Heart left ventricle (tissue), 16 donors: ENCODE measurements at places on chromosomes 7 and 10. TPM values are rescaled to one million over a fixed set of nuclear protein-coding genes. Genes with fewer than 3 reads are reported as not detected.

VWC2 gene
- total RNA-seq: 4.2 TPM

GIMAP8 gene
- total RNA-seq: 14.9 TPM

ZNF273 gene
- total RNA-seq: 1.3 TPM

GRCh38 chr10:36943544-36943943, 181.9 kb upstream of the ANKRD30A start:
- DNase-seq: no peak
- H3K36me3 ChIP-seq: no peaks in the 10 kb centered on the region
- H3K27me3 ChIP-seq: no peaks in the 10 kb centered on the region
- H3K4me1 ChIP-seq: no peaks in the 10 kb centered on the region
- H3K27ac ChIP-seq: no peak overlapping the region

GRCh38 chr7:1403638-1404459, 55.4 kb downstream of the MICALL2 start:
- H3K4me1 ChIP-seq: no peaks in the 10 kb centered on the region
- no peak overlapping the region for H3K4me3 ChIP-seq
- peak; percentile 27 for DNase-seq
- no peak overlapping the region for H3K27ac ChIP-seq
- peaks cover 71% of the 10 kb centered on the region for H3K27me3 ChIP-seq

CYP2C19 gene
- not detected for total RNA-seq

- no peaks in the 10 kb centered on the region for H3K4me1 ChIP-seq
- no peaks in the 10 kb centered on the region for H3K36me3 ChIP-seq
- H3K4me3 ChIP-seq: no peak overlapping the region
- DNase-seq: no peak
- no peaks in the 10 kb centered on the region for H3K27me3 ChIP-seq
Measured at GRCh38 chr7:44375236-44375699, 49.9 kb upstream of the CAMK2B start.

MYO1G gene
- 4.9 TPM for total RNA-seq

DNA sequence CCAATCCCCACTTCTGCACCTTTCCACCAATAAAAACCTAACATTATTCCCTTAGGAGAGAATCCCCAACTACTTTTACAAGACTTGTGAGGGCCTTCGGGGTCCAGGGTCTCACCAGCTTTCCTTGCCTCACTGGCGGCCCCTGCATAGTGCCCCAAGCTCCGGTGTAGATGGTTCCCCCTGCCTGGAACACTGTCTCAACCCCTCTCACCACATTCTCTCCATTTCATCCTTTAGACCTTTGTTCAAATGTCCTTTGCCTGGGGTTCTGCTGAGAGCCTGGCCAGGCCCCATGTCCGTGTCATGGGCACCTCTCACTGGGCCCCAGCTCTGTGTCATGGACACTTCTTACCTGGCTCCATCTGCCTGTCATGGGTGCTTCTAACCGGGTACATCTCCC, 64.5 kb upstream of the SORCS3 start:
- no peaks in the 10 kb centered on the region for H3K36me3 ChIP-seq
- no peak overlapping the region for H3K4me3 ChIP-seq
- H3K27me3 ChIP-seq: peaks cover 36% of the 10 kb centered on the region
- H3K27ac ChIP-seq: no peak overlapping the region

DNA sequence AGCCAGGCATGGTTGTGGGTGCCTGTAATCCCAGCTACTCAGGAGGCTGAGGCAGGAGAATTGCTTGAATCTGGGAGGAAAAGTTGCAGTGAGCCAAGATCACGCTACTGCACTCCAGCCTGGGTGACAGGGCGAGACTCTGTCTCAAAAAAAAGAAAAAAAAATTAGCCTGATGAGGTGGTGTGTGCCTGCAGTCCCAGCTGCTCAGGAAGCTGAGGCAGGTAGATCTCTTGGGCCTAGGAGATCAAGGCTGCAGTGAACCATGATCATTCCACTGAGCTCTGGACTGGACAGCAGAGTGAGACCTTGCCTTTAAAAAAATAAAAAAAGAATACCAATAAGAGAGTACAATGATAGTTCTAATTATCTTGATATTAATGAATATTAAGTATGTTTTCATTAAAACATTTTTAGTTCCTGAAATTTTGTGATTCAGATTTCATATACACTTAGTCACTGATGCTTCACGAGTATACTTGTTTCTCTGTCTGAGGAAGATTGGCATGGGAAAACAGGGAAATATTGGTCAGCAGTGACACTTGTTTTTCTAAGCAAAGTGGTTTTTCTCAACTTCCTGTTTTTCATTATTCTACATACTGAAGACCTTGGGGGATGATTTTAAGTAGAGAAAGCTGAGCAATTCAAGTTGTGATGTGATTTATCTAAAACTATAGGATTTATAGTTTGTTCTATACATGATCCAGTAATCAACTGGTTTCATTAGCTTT, 76.8 kb downstream of the ADK start:
- no peak for DNase-seq
- no peak overlapping the region for H3K4me3 ChIP-seq
- no peaks in the 10 kb centered on the region for H3K27me3 ChIP-seq
- H3K27ac ChIP-seq: no peak overlapping the region
- H3K4me1 ChIP-seq: no peaks in the 10 kb centered on the region

- no peak overlapping the region for H3K4me3 ChIP-seq
- no peak for DNase-seq
Measured at GRCh38 chr7:155961241-155962190, 149.3 kb upstream of the SHH start.

KIF11 gene
- total RNA-seq: 1.0 TPM

- no peak overlapping the region for H3K27ac ChIP-seq
- H3K4me1 ChIP-seq: no peaks in the 10 kb centered on the region
- H3K4me3 ChIP-seq: no peak overlapping the region
- H3K36me3 ChIP-seq: no peaks in the 10 kb centered on the region
Measured at GRCh38 chr10:49552277-49552676, 13.4 kb upstream of the ERCC6 start.

DNA sequence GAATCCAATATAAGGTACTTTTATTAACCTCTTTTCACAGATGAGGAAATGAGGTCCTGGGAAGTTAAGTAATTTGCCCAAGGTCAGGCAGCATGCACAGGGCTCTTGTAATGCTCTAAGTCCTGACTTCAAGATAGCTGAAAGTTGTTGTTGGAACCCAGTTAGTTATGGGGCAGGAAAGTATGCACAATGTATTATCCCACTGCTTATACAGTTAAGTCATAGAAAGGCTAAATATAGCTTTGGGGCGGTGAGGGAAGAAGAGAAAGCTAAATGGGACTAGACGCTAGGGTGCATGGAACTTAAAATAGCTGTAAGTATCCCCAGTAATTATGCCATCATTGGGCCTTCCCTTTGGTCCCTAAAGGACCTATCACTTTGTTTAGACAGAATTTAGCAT, 9.2 kb downstream of the GLCCI1 start:
- no peaks in the 10 kb centered on the region for H3K36me3 ChIP-seq
- no peak overlapping the region for H3K4me3 ChIP-seq
- H3K4me1 ChIP-seq: peaks cover 6% of the 10 kb centered on the region
- no peak for DNase-seq

LRCH4 gene
- total RNA-seq: 29.2 TPM

PIP gene
- not detected for total RNA-seq

DNA sequence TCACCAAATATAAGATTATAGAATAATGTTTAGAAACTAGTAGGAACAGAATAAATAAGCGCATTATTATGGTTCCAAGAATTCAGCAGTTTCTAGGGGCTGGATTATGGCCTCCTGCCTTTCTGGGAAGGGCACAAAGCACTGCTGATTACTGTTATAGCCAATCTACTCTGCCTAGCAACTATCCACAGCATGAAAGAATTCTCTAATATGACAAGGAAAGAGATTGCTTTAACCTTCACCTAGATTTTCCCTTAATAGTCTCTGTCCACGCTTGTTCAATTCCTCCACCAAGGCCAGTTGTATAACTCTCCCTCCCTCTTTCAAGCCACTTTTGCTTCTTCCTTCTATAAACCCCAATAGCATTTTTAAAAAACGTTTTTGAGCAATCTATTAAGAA, 1033.6 kb upstream of the LRRTM3 start:
- H3K27me3 ChIP-seq: no peaks in the 10 kb centered on the region
- H3K4me1 ChIP-seq: no peaks in the 10 kb centered on the region
- H3K27ac ChIP-seq: no peak overlapping the region
- no peaks in the 10 kb centered on the region for H3K36me3 ChIP-seq
- H3K4me3 ChIP-seq: no peak overlapping the region

DNA sequence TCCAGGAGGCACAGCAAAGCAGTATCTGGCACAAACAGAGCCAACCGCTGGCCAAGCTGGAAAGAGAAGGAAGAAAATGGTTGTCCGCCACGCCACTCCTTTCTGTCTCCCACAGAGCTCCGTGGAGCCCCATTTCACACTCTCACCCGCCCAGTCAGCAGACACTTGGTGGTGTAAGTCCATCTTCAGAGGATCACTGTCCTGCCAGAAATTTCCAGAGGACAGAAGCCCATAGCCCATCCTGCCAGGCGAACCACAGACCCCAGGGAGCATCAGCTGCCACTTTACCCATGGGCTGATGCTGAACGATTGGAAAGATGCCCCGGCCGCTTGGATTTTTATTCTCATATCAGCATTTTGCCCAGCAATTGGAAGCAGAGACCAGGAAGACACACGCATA, 144.7 kb upstream of the LYZL2 start:
- no peak for DNase-seq
- no peak overlapping the region for H3K27ac ChIP-seq
- no peaks in the 10 kb centered on the region for H3K36me3 ChIP-seq
- H3K27me3 ChIP-seq: no peaks in the 10 kb centered on the region
- H3K4me3 ChIP-seq: no peak overlapping the region

- no peaks in the 10 kb centered on the region for H3K36me3 ChIP-seq
Measured at GRCh38 chr10:47164126-47164799, 135.7 kb upstream of the GDF10 start.

- peak overlapping the region; percentile 45 for H3K4me3 ChIP-seq
- peak overlapping the region; percentile 61 for H3K27ac ChIP-seq
- H3K36me3 ChIP-seq: no peaks in the 10 kb centered on the region
- H3K27me3 ChIP-seq: no peaks in the 10 kb centered on the region
- peaks cover 10% of the 10 kb centered on the region for H3K4me1 ChIP-seq
Measured at GRCh38 chr7:39609113-39609934, 14.0 kb upstream of the RALA start.

DNA sequence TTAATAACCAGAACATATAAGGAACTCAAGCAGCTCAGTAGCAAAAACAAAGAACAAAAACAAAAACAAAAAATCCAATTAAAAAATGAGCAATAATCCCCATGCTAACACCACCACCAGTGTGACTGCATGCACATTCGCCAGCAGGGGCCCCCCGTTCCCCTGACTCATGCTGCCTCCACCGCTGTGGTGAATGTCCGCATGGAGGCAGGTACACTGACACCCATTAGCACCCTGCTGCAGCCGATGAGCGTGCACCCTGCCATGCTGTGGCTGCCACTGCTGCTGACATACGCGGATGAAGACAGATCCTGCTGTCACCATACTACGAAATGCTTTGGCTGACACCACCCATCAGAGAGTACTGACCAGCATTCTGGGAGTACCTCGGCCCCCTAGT, 321.6 kb upstream of the LRRTM3 start:
- H3K4me3 ChIP-seq: no peak overlapping the region
- H3K4me1 ChIP-seq: no peaks in the 10 kb centered on the region
- no peaks in the 10 kb centered on the region for H3K27me3 ChIP-seq

DNA sequence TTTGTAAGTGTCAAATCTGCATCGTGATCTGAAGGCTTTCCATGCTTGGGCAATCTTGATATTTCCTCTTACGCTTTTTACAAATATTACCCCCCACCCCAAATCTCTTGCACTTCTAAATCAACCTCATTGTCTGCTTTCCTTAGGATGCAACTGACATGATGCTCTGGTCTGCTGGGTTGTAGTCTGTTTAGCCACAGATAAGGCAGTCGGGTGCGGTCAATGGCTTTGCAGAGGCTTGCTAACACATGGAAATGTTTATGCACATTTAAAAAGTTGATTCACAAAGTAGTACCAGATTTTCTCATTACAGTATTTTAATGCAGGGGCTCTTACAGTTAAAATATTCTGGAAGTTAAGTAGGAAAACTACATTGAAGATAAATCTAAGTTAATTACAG, 172.5 kb downstream of the BAMBI start:
- H3K36me3 ChIP-seq: no peaks in the 10 kb centered on the region
- H3K27ac ChIP-seq: no peak overlapping the region
- no peak overlapping the region for H3K4me3 ChIP-seq
- no peak for DNase-seq
- H3K27me3 ChIP-seq: no peaks in the 10 kb centered on the region
- H3K4me1 ChIP-seq: no peaks in the 10 kb centered on the region

GRCh38 chr10:127916826-127917225, 9.9 kb downstream of the PTPRE start:
- H3K27ac ChIP-seq: no peak overlapping the region
- peaks cover 66% of the 10 kb centered on the region for H3K4me1 ChIP-seq
- no peak for DNase-seq
- H3K4me3 ChIP-seq: no peak overlapping the region

GRCh38 chr10:28250782-28251181, 52.1 kb downstream of the MPP7 start:
- H3K27ac ChIP-seq: no peak overlapping the region
- no peak for DNase-seq
- H3K4me1 ChIP-seq: peaks cover 4% of the 10 kb centered on the region
- no peaks in the 10 kb centered on the region for H3K36me3 ChIP-seq
- H3K4me3 ChIP-seq: no peak overlapping the region

PPP1R3C gene
- 181 TPM for total RNA-seq

GRCh38 chr7:153385502-153385901, 626.0 kb downstream of the ACTR3B start:
- H3K4me3 ChIP-seq: no peak overlapping the region
- H3K36me3 ChIP-seq: no peaks in the 10 kb centered on the region
- no peaks in the 10 kb centered on the region for H3K27me3 ChIP-seq
- no peaks in the 10 kb centered on the region for H3K4me1 ChIP-seq
- no peak overlapping the region for H3K27ac ChIP-seq

DNA sequence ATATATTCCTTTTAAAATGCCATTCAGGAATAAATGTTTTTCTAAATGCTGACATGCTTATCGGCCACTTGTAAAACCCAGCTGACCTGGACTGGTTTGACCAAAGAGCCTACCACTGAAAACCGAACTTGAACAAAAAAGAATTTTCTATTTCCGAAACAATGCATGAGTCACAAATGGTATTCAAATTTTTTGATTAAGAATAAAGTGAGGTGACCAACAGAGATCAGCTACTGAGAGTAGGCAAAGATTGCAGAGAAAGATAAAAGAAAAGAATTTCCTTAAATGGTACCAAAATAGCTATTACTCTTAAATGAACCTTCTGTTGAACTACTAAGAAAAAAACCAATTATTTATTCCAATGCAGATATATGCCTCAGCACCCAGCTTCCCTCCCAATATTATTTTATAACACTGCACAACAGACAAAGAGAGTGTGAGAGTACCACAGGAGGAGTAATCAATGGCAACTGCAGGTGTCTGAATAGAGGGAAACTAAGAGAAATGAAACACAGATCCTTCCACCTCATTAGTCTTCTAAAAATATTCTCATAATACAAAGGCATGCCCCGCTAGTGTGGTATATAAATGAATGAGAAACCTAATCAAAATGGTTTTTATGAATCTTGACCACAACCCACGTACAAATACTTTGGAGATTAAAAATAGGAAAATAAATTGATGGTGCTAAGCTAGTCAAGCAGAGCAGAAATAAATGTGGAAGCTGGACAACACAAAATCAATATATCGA, 20.1 kb downstream of the OSBPL3 start:
- H3K27ac ChIP-seq: no peak overlapping the region
- H3K27me3 ChIP-seq: no peaks in the 10 kb centered on the region
- no peaks in the 10 kb centered on the region for H3K4me1 ChIP-seq
- no peak for DNase-seq
- no peaks in the 10 kb centered on the region for H3K36me3 ChIP-seq
- H3K4me3 ChIP-seq: no peak overlapping the region

GRCh38 chr7:144391823-144392255, 11.7 kb downstream of the NOBOX start:
- H3K4me1 ChIP-seq: no peaks in the 10 kb centered on the region
- H3K27me3 ChIP-seq: no peaks in the 10 kb centered on the region
